Activated CD4-positive, alpha-beta T cell treated with anti-CD3 and anti-CD28 coated beads for 4 hours (primary cell): ENCODE measurements at places on chromosomes 1 and 21.
A peak's percentile ranks its signal among the peaks of the same experiment; 100 is the strongest.

GRCh38 chr1:64519901-64520300 lies 50.0 kb downstream of the CACHD1 start:
- DNase-seq: no peak

- DNase-seq: no peak
Observed at GRCh38 chr21:27429710-27430341, 462.9 kb upstream of the ADAMTS5 start.

DNA sequence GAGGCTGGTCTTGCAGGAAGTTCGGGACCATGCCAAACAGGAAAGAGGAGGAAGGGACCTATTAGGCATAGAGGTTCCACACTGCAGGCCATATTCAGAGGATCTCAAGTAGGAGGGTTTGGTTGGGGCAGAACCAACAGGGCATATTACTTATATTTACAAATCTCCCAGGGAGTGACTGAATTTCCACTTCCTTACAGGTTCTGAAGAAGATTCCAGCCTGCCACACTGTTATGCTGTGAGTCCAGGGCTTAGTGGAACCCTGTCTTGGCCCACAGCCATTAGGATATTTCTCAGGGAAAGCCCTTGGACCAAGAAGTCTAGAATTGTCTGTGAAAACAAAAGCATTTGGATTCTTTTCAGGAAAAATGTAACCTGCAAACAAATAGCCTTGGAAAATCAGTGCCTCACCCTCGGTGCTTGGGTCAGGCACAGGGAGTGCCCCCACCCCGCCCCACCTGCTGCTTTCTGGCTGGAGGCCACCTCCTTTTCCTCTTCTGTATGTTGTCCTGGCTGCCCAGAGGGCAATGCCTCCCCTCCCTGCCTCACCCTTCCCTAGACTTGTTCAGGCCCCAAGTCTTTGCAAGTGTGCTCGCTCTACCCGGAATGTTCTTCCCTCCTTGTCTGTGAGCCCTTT lies 41.0 kb upstream of the JUN start:
- DNase-seq: no peak

DNA sequence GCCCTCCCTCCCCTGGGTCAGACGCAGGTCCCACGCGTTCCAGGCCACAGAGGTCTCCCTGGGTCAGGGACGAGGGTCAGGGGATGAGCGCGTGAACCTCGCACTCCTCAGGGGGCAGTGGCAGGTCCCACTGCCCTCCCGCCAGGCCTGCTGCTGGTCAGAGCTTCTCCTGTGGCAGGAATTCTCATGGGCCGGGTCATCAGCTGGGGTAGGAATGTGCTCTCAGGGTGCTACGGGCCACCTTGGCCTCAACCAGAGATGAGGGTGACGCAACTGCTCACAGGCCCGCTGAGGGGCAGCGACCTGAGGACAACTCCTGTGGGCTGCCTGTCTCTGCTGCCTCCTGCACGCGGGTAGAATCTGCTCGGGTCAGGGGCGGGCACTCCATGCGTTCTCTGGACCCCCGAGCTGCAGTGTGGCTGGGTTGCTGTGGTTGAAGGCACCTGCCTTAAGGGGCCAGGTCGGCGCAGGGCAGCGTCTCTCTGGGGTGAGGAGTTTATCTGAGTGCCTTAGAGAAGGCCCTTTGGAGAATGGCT lies 128.8 kb downstream of the PRDM16 start:
- no peak for DNase-seq

DNA sequence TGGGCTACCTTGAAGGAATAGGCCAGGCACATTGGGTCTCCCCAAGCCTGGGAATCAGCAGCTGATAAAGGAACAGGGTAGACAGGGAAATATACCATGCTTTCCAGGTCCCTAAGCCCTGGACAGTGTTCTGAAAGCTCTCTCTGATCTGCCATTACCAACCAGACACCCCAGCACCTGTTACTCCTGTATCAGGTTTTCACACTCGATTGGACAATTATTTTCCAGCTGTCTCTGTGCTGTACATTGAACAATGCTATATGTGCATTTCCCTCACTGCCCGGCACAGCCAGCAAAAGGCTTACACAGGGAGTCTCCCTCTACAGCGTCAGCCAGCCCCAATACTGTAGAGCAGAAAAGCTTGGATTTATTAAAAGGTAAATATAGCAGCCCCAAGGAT lies 4.7 kb downstream of the CFAP45 start:
- DNase-seq: no peak

DNA sequence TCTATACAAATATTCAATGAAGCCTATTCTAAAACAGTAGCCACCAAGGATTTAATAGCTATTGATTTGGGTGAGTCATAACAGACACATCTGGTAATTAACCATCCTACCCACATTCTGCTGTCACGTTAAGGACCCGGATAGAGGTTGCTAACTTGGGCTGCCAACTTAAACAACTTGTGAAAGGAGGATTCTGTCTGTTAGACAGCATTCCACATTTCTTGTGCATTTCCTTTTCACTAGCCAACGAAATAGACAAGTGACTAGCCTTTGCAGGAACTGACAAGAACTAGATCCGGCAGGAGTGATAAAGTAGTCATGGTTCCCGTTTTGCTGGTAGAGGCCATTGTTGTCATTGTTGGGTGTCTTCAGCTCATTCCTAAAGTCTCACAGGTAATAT lies 9.5 kb downstream of the DSCAM start:
- no peak for DNase-seq

DNA sequence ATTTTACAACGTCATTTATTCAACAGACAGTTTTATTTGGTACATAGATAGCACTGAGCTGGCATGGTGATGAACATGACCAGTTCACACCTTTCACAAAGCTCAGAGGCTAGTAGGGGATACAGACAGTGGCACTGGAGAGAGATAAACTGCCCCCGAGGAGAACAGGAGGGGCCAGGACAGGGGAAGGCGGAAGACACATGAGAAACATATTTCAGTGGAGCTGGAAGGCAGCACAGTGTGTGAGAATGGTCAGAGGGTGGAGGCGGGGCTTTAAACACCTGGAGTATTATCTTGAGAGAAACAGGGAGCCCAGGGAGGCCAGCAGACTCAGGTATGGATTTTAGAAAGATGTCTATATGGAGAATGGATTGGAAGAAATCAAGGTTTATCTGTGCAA lies 49.5 kb downstream of the CHML start:
- no peak for DNase-seq

DNA sequence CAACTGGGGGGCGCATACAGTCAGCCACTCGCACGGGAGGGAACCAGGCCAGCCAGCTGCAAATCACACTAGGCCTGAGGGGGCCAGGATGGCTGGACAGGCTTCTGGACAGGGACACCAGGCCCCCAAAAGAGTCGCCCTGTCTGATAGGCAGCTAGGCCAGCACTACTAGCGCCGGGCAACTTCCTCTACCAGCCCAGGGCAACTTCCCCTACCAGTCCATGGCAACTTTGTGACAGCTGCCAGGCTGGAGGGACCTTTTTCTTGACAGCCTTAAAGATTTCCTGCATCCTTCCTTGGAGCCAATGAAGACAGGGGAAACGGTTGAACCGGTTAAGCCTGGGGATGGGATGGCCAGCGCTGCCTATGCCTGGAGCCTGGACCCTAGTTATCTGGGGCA lies 5.1 kb downstream of the IFFO2 start:
- no peak for DNase-seq

DNA sequence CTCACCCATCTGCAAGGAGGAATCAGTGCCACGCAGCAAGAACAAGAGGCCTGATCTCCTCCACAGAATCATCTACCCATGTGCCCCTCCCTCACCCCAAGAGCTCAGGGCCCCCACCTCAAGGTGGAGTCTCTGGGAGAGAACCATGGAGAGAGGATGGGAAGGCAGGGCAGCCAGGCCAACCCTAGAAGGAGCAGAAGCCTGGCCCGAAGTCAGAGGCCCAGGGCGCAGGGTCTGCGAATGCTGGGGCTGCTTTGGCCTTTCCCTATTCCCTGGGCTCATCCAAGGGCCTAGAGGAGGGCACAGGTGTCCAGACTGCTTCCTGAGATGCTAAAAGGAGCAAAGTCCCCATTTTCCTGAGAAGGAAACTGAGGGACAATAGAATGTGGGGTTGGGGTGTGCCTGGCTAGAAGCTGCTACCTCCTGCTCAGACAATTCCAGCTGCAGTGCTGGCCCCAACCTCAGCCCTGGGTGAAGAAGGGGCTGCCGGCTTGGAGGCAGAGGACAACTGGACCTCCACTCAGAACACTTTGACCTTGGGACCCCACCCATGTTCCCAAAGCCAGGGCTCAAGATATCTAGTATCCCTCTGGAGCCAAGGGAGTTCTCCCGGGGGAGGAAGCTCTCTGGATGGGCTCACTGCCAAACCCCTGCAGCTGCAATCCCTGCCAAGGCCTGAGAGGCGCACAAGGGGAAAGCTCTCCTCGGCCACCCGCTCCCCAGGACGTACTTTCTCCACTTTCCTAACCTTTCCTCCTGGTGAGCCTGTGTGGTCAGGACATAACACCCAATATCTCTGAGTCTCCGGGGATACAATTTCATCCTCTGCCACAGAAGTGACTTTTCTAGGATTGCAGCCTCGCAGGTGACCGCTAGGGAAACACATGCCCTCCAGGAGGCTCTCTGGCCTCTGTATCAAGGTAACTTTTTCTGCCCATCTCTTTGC lies 16.6 kb upstream of the LEMD1 start:
- no peak for DNase-seq

GRCh38 chr1:151325231-151325630 lies 2.0 kb downstream of the PI4KB start:
- DNase-seq: no peak

DNA sequence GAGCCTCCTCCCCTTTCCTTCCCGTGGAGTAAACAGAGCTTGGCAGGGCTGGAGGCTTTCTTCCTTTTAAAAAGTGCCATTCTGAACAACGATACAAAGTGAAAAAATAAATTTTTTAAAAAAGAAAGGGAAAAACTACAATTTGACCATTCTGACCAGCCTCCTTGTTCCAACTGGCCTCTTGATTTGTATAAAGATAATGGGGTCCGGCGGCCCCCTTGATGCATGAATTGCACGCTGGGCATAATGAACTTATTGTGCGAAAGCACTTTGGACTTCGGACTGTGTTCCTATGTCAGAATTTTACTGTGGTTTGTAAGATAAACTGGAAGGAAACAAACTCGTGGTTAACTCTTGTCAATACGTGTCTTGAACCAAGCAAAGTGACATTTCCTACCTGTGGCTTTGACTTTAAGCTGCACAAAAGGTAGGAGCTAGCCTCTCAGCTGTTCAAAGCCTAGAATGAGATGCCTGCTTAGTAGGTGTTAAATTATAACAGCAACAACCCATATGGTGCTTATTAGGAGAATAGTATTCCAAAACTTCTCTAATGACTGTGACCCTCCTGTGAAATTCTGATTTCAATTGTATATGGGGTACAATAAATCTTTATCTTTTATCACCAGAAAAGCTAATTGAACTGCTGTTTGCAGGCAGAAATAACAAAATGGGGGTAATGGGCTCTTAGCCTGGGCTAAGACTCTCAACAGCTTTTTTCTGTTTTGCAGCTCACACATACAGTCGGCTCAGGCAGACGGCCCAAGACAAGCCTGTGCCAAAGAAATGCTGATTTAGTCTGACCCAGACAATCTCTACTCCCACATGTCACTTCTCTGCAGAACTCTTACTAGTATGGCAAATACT lies 9.3 kb downstream of the IRF2BP2 start:
- DNase-seq: peak; percentile 17

DNA sequence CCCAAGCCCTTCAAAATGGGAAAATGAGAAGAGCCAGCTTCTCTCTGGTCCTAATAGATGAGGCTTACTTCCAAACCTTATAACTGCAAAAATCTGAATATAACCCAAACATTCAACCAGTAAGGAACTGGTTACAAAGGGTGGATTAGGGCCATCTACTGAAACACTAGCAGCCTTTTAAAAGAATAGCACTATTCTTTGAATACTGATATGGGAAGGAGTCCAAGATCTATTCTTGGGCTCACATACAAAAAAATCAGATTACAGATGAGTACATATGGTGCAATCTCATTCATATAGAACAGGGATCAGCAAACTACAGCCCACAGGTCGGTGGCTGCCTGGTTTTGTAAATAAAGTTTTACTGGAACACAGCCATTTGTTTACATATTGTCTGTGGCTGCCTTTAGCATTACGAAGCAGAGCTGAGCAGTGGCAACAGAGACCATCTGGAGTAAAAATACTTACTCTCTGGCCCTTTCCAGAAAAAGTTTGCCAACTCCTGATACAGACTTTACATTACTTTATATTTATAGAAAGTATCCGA lies 167.7 kb downstream of the ZSCAN20 start:
- no peak for DNase-seq
